Stimulated activated memory B cell treated with anti-CD40 and anti-IgM and Interleukin-4, amounts not matched to agents 10 μg/mL and 1 μg/mL and 100 μg/mL, for 72 hours (primary cell): ENCODE measurements at places on chromosomes 4 and X.

DNA sequence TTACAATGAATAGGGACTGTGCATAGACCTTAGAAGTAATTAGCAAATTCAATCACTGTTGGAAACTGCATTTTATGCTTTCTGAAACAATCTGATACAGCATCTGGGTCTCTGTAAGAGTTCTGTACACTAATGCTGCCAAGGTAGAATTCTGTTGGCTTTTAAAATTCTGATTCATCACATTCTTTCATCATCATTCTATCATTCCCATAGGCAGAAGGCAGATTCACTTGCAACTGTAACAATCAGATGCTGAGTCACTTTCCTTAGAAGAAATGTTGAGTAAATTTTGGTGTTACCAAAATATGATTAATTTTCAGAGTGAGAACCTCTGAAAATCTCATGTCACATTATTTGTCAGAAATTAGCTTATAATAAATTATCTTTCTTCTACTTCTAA is 267.2 kb downstream of the MAPK10 start:
- no peak for ATAC-seq

- no peak for ATAC-seq
These were observed 262.7 kb upstream of the ETNPPL start for GRCh38 chr4:109025471-109026076.

DNA sequence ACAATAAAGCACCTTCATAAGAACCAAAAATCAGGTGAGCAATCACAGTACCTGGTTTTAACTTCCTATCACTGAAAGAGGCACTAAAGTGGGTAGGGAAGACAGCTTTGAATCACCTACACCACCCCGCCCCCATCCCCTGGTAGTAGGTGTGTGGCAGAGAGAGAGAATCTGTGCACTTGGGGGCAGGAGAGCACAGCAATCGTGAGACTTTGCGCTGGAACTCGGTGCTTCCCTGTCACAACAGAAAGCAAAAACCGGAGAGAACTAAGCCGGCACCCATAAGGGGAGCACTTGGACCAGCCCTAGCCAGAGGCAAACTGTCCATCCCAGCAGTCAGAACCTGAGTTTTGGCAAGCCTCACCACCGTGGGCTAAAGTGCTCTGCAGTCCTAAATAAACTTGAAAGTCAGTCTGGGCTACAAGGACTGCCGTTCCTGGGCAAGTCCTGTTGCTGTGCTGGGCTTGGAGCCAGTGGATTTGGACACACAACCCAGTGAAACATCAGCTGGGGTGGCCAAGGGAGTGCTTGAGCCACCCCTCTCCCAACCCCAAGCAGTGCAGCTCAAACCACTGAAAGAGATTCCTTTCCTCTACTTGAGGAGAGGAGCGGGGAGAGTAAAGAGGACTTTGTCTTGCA is 32.1 kb downstream of the NDUFB11 start:
- no peak for ATAC-seq

DNA sequence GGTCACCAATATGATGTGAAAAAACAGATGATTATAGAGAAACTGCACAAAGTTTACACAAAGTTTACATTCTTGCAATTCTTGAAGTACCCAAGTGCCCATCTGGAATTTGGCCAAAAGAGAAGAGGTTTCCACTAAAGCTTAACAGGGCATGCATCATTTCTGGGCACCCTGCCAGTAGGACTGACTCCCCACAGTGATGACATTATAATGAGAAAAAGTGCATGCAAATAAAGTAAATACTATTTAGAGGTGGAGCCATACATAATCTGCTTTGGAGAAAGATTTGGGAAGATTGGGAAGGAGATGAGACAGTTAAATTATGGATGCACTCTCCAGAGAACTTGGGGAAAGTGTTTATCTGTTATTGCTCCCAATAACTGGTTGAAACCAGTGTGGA is 93.7 kb upstream of the TRPC3 start:
- no peak for ATAC-seq

- ATAC-seq, result no peak
These were observed 71.1 kb downstream of the CLOCK start for GRCh38 chr4:55475394-55476243.
